ENCODE measurements at places on chromosomes 5 and 9.

- DNase-seq = no peak
These were observed 3.4 kb upstream of the GALNT12 start for GRCh38 chr9:98804083-98804482.

GRCh38 chr5:150419630-150420270, 7.0 kb upstream of the CD74 start:
- DNase-seq = no peak

DNA sequence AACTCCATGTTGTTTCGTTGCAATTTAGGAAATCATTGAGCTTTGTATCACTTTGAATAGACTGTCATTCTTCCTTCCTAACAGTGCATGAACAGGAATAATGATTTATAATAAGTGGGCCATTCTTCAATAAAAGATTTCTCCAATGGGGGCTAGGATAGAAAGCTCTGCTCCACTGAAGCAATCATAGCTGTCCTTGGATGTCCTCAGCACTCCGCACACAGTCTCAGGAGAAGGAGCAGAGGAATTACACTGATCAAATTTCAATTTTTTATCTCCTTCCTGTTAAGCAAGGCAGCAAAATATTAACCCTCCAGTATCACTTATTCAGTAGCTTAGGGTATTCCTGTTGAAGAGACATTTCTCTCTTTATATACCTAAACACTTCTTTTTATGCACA, 532.7 kb upstream of the ST8SIA4 start:
- no peak for DNase-seq

DNA sequence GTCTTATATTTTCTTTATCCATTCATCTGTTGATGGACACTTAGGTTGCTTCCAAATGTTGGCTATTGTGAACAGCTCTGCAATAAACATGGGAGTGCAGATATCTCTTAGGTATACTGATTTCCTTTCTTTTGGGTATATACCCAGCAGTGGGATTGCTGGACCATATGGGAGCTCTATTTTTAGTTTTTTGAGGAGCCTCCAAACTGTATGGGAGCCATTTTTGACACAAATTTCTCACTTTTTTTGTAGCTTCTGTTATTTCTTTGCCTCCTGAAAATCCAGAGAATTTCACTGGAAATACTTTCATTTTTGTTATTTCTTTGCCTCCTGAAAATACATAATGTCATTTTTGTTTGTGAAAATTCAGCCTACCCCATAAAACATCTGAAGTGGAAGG, 15.0 kb upstream of the RANBP17 start:
- no peak for DNase-seq

- no peak for DNase-seq
These were observed 93.7 kb downstream of the OR2K2 start for GRCh38 chr9:111236332-111236731.

- peak; percentile 5 for DNase-seq
These were observed 60.2 kb downstream of the ARHGAP26 start for GRCh38 chr5:142830241-142831008.

DNA sequence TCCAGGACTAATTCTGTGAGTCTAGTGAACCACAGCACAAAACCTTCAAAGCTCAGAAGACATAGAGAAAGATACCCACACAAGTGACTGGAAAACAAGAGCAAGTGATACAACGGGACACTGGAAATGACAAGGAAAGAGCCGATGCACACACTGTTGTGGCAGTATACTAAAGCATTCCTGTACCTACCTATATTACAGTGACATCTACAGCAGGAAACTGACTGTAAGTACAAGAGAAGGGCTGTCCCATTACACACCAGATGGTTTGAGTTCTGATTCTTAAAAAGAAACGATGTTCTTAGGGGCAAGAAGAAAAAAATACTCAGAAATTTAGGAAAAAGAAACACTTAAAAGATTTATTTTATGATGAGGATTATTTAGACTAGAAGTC, 18.5 kb downstream of the TMEM245 start:
- no peak for DNase-seq

- no peak for DNase-seq
These were observed 499.3 kb downstream of the SPOCK1 start for GRCh38 chr5:136999787-137000186.

DNA sequence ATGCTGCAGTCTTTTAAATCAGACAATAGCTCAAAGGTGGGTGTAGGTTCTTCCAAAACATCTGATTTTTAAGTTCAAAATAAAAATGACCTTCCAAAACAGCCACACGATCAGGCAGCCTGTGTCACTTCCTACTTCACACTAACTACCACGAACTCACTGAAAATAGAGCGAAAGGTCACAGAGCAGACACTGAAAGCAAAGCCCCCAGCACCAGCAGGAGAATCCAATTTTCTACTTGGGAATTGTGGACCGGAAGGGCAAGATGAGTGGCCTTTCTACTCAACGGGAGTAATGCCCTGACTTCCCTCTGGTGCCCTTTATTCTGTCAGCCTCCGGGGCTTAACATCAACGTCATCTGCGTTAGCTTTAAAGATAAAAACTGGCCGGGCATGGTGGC, 107.8 kb upstream of the FAM120A start:
- no peak for DNase-seq

DNA sequence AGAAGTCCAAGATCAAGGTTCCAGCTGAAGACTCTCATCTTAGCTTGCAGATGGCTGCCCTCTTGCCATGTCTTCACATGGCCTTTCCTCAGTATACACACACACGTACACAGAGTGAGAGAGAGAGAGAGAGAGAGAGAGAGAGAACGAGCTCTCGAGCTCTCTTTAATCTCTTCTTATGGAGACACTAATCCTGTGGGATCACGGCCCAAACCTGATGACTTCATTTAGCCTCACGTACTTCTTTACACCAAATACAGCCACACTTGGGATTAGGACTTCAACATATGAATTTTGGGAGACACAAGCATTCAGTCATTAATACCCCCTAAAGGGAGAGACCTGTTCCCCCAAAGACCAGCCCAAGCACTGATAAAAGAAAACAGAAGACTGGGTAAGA, 42.8 kb downstream of the SIL1 start:
- no peak for DNase-seq

GRCh38 chr9:133405508-133406438, 12.0 kb downstream of the REXO4 start:
- DNase-seq = no peak

DNA sequence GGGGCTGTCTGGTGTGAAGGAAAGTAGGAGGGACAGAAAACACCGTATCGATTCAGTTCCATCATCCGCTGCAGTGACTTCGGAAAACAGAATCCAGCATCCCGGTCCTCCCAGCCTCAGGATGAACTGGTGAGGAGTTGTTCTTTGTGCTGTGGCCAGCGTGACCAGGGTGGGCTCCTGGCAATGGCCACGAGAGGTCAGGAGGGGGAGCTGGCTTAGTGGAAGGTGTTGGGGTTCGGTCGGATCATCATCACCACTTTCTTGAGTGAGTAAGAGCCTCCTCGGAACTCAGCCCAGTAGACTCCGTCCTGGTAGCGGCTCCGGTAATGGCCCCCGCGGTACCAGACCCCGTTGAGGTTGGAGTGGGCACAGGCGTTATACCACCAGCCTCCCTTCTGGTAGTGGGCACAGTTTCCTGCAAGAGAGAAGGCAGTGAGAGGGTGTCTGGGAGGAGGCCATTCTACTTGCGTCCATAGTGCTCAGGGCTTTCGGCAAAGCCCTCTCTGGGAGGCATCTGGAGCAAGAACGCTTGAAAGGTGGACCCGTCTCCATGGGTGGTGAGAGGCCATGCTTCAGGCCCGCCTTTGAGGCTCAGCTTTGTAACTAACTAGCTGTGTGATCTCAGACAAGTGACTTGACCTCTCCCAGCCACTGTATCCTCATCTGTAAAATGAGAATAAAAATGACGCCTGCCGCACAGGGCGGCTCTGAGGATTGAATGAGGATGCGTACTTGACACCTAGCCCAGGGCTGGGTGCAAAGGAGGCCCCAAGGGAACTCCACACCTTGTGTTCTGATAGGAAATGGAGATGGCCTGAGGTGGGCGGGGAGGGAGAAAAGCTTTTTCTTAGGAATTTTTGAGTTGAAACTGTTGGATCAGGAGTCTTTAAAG, 33.5 kb downstream of the ANGPTL2 start:
- DNase-seq = no peak

DNA sequence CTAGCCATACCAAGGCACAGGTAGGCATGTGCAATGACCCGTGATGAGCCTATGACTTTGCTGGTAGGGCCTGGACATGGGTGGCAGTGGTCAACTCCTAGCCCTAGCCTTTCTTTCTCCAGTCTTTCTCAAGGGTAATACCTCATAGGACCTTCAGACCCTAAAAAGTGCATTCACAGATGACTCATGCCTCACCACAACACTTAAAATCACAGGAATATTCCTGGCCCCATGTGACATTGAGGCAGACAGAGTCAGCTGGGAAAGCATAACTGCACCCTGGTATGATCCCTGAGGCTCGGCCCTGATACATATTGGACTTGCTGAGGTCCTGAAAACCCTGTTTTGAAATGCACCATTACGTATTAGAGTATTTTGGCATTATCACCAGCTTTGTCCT, 449.5 kb downstream of the HINT1 start:
- DNase-seq = no peak

DNA sequence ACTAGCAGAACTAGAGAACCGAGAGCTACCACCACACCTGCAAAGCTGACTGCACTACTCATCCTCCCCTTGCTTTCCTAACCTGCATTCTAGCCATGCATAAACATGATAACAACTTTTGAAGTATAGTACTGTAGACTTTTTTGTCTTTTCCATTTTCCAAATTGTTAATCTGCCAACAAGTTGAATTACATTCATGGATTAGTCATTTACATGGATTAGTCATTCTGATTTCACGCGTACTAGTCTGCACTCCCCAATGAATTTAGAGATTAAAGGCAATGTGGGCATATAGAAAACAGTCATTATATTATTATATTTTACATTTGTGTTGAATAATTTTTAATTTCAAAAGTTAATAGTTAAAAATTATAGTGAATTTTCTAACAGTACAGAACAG, 81.4 kb downstream of the EDIL3 start:
- DNase-seq = no peak

- no peak for DNase-seq
These were observed 747 bp downstream of the ITGA1 start for GRCh38 chr5:52788505-52788821.

- no peak for DNase-seq
These were observed 144.1 kb upstream of the ACTBL2 start for GRCh38 chr5:57626703-57627102.
